Vagina (tissue), 2 donors: ENCODE measurements at places on chromosomes 5 and 9.

DNA sequence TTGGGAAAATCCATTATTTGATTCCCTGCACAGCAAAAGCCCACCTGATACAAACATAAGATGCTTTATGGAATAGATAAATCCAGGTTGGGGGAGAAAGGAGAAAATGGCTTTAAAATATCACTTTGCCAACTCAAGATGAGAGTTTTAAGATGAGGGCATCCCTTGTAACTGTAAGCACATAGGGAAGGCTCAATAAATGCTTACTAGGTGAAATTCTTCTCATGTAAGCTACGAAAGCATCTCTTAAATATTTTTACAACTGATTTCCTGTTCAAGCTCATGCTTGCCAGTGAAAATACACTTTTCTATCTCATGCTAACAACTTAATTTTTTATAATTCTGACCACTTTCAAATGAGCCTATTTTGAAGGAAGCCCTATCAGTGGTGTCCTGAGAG is 11.5 kb downstream of the CDH6 start:
- no peaks in the 10 kb centered on the region for H3K4me1 ChIP-seq
- no peaks in the 10 kb centered on the region for H3K36me3 ChIP-seq
- H3K27me3 ChIP-seq, result no peaks in the 10 kb centered on the region
- no peak overlapping the region for H3K27ac ChIP-seq
- H3K4me3 ChIP-seq, result no peak overlapping the region

GRCh38 chr5:91006713-91007112 is 376.4 kb downstream of the ARRDC3 start:
- no peaks in the 10 kb centered on the region for H3K4me1 ChIP-seq
- no peak overlapping the region for H3K4me3 ChIP-seq
- H3K27ac ChIP-seq, result no peak overlapping the region
- H3K27me3 ChIP-seq, result no peaks in the 10 kb centered on the region
- no peak for DNase-seq
- no peaks in the 10 kb centered on the region for H3K36me3 ChIP-seq

DNA sequence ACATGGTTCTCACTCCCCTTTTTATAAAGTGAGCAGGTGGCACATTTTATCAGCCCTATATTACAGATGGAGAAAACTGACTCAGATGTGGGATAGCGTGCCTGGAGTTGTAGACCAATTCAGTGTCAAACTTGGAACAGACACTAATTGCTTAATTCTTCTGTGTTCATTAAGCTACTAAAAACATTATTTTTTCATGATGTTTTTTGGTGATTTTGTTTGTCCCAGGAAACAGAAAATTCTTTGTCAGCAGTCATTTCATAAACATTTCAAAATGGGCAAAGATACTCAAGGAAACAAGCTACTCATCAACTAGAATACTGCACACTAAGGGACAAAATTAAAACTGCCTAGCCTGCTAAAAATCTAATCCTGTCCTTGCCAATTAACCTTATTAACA is 2.2 kb downstream of the ABHD17B start:
- H3K27ac ChIP-seq, result peak overlapping the region; percentile 95
- no peak overlapping the region for H3K4me3 ChIP-seq
- DNase-seq, result no peak
- no peaks in the 10 kb centered on the region for H3K36me3 ChIP-seq
- H3K4me1 ChIP-seq, result peaks cover 46% of the 10 kb centered on the region

GRCh38 chr9:136090056-136090735 is 4.9 kb downstream of the NACC2 start:
- H3K27me3 ChIP-seq, result no peaks in the 10 kb centered on the region
- no peak overlapping the region for H3K4me3 ChIP-seq
